CD8-positive, alpha-beta memory T cell (primary cell): ENCODE measurements at places on chromosomes 5 and 9. TPM values are rescaled to one million over a fixed set of nuclear protein-coding genes. Genes with fewer than 3 reads are reported as not detected.

The PCDHGC5 gene
- total RNA-seq, result not detected

- H3K4me3 ChIP-seq, result no peak overlapping the region
- no peak overlapping the region for H3K27ac ChIP-seq
- H3K36me3 ChIP-seq, result no peaks in the 10 kb centered on the region
- no peaks in the 10 kb centered on the region for H3K4me1 ChIP-seq
- H3K27me3 ChIP-seq, result no peaks in the 10 kb centered on the region
- DNase-seq, result no peak
Measured at GRCh38 chr5:74035521-74035937, 409.5 kb downstream of the ARHGEF28 start.

DNA sequence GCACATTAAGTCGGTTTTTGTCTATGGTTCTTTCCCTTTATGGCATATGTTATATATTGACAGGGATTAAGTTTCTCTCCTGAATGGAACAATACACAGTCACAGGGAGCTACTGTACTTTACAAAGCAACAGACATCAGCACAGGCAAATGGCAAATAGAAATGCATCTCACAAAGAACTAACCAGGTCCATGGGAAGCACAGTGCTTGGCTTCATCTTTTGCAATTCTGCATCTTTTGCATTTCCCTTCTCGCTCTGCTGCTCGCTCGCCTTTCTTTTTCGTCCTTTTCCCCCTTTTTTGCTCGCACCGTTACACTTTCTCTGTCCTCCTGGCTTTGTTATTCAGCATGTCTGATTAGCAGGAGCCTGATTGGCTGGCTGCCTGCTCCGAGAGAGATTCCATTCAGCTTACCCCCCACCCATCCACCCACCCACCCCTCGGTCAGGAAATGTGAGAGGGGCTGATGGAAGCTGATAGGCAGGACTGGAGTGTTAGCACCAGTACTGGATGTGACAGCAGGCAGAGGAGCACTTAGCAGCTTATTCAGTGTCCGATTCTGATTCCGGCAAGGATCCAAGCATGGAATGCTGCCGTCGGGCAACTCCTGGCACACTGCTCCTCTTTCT lies at the start of gene ADAMTSL1:
Gene ADAMTSL1 (plus strand): TSS at position 502 of the 628 bp plus-strand sequence. CDS start 80 bp downstream, at position 582.
- DNase-seq, result no peak
- no peaks in the 10 kb centered on the region for H3K36me3 ChIP-seq
- no peaks in the 10 kb centered on the region for H3K27me3 ChIP-seq
- no peak within 1 kb of the TSS for H3K4me3 ChIP-seq

- H3K27ac ChIP-seq, result no peak overlapping the region
- H3K4me1 ChIP-seq, result no peaks in the 10 kb centered on the region
- no peak overlapping the region for H3K4me3 ChIP-seq
- H3K36me3 ChIP-seq, result no peaks in the 10 kb centered on the region
- no peaks in the 10 kb centered on the region for H3K27me3 ChIP-seq
Measured at GRCh38 chr5:30098940-30099339, 1094.5 kb upstream of the CDH6 start.

The PCDHA1 gene
- not detected for total RNA-seq

DNA sequence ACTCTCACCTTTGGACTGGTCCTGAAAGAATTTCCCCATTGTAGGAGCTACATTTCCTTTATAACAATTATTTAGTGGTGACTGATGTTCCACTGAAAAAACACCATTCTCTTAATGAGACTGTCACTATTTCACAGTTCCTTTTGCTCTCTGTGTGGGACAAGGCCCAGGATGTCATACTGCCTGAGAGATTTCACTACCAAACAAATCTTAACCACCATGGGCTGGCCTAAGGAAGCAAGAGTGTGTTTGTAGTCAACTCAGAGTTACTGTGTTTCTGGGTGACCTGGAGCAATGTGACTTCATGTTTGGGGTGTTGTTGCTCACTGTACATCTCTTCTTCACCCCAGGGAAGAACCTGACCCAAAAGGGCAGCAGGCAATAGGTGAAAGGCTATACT lies 50.1 kb upstream of the ZNF608 start:
- H3K27ac ChIP-seq, result no peak overlapping the region
- H3K4me1 ChIP-seq, result no peaks in the 10 kb centered on the region
- no peaks in the 10 kb centered on the region for H3K27me3 ChIP-seq
- no peak for DNase-seq
- H3K4me3 ChIP-seq, result no peak overlapping the region

The IL9 gene
- 12.5 TPM for total RNA-seq

The CCDC192 gene
- not detected for total RNA-seq

DNA sequence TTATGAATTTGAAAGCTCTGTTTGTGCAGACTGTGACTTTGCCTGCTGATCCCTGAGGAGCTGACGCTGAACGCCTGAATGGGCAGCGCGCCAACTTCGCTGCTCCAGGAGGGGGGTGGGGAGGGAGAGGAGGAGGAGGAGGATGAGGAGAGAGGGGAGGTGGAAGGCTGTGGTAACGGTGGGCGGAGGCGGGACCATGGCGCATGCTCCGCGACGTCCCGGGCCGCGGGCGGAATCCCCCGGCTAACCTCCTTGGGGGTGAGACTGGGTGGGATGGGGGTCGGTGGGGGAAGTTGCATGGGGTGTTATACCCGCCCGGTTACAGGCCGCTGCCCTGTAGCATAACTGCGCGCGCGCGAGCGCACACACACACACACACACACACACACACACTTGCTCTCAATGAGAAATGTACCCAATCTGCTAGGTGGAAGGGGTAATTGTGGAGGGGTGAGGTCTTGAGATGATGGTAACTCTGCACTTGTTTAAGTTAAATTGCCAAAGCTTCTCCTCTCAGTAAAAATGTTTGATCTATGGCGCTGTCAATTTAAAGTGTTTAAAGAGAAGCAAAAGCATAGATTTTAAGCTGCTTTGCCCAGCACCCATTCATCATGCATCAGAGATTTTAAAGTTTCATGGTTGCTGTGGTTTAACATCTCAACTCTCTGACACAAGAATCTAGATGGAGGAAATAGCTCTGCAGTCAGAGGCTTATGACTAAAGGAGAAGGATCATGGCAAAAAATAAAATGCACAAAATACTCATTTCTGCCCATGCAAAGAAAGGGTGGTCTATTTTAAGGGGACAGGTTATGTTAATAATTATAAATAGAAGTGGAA lies 76.6 kb upstream of the TBCA start:
- no peaks in the 10 kb centered on the region for H3K27me3 ChIP-seq
- no peak for DNase-seq

GRCh38 chr5:73391441-73391881 lies 57.1 kb downstream of the FOXD1 start:
- H3K27me3 ChIP-seq, result no peaks in the 10 kb centered on the region
- H3K4me3 ChIP-seq, result no peak overlapping the region
- H3K36me3 ChIP-seq, result no peaks in the 10 kb centered on the region
- DNase-seq, result no peak
- H3K4me1 ChIP-seq, result peaks cover 26% of the 10 kb centered on the region
- no peak overlapping the region for H3K27ac ChIP-seq

GRCh38 chr9:91773156-91773555 lies 176.9 kb downstream of the ROR2 start:
- no peaks in the 10 kb centered on the region for H3K36me3 ChIP-seq
- H3K27ac ChIP-seq, result no peak overlapping the region
- peaks cover under 1% of the 10 kb centered on the region for H3K27me3 ChIP-seq

The ERBIN gene
- 43.1 TPM for total RNA-seq

DNA sequence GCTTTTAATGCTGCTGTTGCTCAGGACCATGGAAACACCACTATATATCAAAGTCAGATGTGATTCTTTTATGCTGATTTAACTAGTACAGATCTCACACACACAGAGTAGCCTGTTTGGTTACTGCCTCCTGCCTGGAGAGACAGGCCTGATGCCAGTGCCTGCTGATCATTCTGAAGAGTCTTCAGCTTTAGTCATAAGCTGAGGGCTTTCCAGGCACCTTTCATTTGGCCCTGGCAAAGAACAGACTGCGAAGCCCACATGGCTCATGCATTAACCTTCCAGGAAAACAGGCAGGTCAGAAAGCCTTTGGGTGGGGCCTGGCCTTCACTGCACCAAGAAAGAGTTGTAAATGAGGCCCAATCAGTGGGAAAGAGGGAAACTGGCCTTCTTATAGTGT lies 144.7 kb downstream of the SAXO1 start:
- no peaks in the 10 kb centered on the region for H3K27me3 ChIP-seq
- no peaks in the 10 kb centered on the region for H3K4me1 ChIP-seq
- no peak for DNase-seq
- no peak overlapping the region for H3K4me3 ChIP-seq
- no peak overlapping the region for H3K27ac ChIP-seq

DNA sequence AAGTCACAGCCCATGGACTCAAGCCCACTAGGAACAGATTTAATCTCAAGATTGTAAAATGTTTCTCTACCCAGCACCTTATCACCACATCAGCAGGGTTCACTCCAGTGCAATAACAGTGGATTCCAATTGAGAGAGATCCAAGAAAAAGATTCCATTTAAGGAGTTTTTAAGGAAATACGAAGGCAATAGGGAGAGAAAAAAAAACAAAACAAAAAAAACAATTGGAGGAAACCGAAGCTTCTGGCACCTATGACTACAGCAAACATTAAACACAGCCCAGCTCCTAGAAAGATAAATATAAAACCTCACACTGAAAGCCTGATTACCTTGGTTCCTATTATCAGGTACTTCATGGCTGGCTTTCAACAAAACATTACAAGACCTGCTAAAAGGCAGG lies 192.7 kb downstream of the DAB2IP start:
- no peak overlapping the region for H3K27ac ChIP-seq
- no peaks in the 10 kb centered on the region for H3K27me3 ChIP-seq
- no peak overlapping the region for H3K4me3 ChIP-seq
- no peaks in the 10 kb centered on the region for H3K36me3 ChIP-seq
- DNase-seq, result no peak
- no peaks in the 10 kb centered on the region for H3K4me1 ChIP-seq

- H3K4me1 ChIP-seq, result no peaks in the 10 kb centered on the region
- DNase-seq, result no peak
- H3K27me3 ChIP-seq, result no peaks in the 10 kb centered on the region
Measured at GRCh38 chr5:8750100-8750499, 795.8 kb downstream of the SEMA5A start.

GRCh38 chr5:132557478-132558172 lies 848 bp downstream of the RAD50 start:
- peak; percentile 6 for DNase-seq
- peak overlapping the region; percentile 83 for H3K27ac ChIP-seq
- H3K4me3 ChIP-seq, result peak overlapping the region; percentile 72
- H3K36me3 ChIP-seq, result peaks cover 4% of the 10 kb centered on the region
- no peaks in the 10 kb centered on the region for H3K27me3 ChIP-seq

DNA sequence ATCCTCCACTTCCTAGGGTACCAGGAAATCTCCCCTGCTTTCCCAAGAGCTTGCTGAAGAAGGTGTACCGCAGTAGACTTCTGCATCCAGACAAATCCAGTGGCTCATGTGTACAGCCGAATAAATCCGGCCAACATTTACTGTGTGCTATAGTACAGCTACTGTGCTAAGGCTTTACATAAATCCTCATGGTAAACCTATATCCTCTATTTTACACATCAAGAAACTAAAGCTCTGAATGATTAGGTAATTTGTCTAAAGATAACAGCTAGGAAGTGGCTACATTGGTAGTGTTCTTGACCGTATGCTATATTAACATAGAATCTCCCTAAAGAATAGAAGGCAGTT lies 511 bp upstream of the WDR41 start:
- H3K4me1 ChIP-seq, result no peaks in the 10 kb centered on the region
- no peak overlapping the region for H3K27ac ChIP-seq
- no peak overlapping the region for H3K4me3 ChIP-seq
- no peaks in the 10 kb centered on the region for H3K27me3 ChIP-seq

DNA sequence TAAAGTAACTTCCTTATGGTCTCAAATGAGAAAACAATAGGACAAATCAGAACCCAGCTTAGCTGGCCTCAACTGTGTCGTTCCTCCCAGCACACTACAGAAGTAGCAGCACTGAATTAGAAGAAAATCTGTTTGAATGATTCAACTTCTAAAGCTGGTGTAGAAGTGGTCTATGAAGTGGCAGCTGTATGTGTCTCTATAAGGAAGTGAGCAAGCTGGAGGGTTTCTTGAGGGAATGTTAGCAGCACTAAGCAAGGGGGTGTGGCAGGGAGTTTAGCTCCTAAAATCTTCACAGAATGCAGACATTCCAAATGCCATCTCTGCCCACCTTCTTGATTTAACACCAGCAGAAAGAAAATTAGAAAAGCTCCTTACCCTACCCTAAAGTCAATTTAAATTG lies 4.1 kb downstream of the KLF9 start:
- no peaks in the 10 kb centered on the region for H3K36me3 ChIP-seq
- no peaks in the 10 kb centered on the region for H3K27me3 ChIP-seq
- DNase-seq, result no peak
- H3K4me1 ChIP-seq, result peaks cover 65% of the 10 kb centered on the region
- peak overlapping the region; percentile 99 for H3K4me3 ChIP-seq

DNA sequence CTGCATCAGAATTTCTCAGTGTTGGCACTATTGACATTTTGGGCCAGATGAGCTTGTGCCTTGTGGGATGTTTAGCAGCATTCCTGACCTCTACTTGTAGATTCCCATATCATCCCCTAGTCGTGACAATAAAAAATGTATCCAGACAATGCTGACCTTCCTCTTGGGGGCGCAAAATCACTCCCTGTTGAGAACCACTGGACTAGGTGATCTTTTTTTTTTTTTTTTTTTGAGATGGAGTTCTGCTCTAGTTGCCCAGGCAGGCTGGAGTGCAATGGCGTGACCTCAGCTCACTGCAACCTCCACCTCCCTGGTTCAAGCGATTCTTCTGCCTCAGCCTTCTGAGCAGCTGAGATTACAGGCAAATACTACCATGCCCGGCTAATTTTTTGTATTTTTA lies 22.6 kb downstream of the STXBP1 start:
- no peak overlapping the region for H3K4me3 ChIP-seq
- no peak for DNase-seq
- H3K27ac ChIP-seq, result no peak overlapping the region
- no peaks in the 10 kb centered on the region for H3K36me3 ChIP-seq

The FIBCD1 gene
- total RNA-seq, result not detected

- peak overlapping the region; percentile 86 for H3K4me3 ChIP-seq
- peak; percentile 78 for DNase-seq
- H3K4me1 ChIP-seq, result peaks cover 14% of the 10 kb centered on the region
- peak overlapping the region; percentile 97 for H3K27ac ChIP-seq
- no peaks in the 10 kb centered on the region for H3K36me3 ChIP-seq
Measured at GRCh38 chr9:6758498-6759184, 868 bp downstream of the KDM4C start.

- H3K27ac ChIP-seq, result no peak overlapping the region
- H3K27me3 ChIP-seq, result no peaks in the 10 kb centered on the region
- no peaks in the 10 kb centered on the region for H3K36me3 ChIP-seq
- no peak for DNase-seq
Measured at GRCh38 chr5:23825196-23825595, 317.8 kb downstream of the PRDM9 start.

DNA sequence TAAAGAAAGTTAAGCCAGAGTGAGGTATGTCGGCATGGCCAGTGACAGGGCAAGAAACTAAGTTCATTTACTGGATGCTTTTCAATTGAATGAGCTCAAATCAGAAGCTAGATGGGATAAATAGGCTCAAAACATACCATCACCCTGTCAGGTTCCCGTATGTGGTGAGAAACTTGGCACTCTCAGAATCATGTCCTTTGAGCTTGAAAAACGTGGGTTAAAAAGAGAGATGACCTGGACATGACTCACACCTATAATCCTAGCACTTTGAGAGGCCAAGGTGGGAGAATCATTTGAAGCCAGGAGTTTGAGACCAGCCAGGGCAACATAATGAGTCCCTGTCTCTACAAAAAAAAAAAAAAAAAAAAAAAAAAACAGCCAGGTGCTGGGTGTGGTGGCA lies 121.7 kb upstream of the RGMB start:
- no peak overlapping the region for H3K4me3 ChIP-seq
- DNase-seq, result no peak
- H3K4me1 ChIP-seq, result no peaks in the 10 kb centered on the region
- no peak overlapping the region for H3K27ac ChIP-seq
- H3K36me3 ChIP-seq, result no peaks in the 10 kb centered on the region
